NCI-H748 treated with DMSO at 0.1 percent for 48 hours (cell line): ENCODE measurements at places on chromosomes 6 and 20.

- peak; percentile 94 for DNase-seq
These were observed at the start of gene EEF1E1 for GRCh38 chr6:8102122-8102958. Gene EEF1E1 (minus strand): TSS chr6:8102548. CDS start chr6:8102521, 27 bp downstream.

GRCh38 chr6:140052736-140053729 lies 678.6 kb upstream of the CITED2 start:
- no peak for DNase-seq

DNA sequence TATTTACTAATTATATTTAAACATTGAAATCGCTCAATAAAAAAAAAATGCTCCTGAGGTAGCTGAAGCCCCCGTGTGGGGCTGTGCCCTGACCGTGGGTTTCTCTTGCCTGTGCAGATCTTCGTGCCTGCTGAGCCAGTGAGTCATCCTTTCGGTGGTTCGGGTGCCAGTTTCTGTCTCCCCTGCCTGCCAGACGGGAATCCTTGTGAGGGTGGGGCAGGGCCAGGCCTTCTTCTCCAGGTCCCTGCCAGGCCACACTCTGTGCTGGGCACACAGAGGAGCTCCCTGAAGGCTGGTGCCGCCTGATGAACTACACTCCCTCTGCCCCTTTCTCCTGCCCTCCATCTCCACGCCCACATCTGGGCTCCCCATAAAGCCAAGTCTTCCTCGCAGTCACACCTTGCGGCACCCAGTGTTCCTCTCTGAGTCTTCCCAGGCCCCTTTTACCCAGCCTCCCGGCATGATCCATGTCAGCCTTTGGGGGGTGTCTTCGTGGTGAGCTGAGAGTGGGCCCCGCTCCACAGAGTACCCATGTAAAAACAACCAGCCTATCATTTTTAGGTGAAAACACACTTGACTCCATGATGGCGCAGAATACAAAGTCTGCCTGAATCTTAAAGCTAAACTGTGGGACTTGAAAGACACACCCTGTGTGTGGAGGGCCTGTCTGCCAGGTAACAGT lies 19.3 kb downstream of the FGD2 start:
- DNase-seq, result no peak

DNA sequence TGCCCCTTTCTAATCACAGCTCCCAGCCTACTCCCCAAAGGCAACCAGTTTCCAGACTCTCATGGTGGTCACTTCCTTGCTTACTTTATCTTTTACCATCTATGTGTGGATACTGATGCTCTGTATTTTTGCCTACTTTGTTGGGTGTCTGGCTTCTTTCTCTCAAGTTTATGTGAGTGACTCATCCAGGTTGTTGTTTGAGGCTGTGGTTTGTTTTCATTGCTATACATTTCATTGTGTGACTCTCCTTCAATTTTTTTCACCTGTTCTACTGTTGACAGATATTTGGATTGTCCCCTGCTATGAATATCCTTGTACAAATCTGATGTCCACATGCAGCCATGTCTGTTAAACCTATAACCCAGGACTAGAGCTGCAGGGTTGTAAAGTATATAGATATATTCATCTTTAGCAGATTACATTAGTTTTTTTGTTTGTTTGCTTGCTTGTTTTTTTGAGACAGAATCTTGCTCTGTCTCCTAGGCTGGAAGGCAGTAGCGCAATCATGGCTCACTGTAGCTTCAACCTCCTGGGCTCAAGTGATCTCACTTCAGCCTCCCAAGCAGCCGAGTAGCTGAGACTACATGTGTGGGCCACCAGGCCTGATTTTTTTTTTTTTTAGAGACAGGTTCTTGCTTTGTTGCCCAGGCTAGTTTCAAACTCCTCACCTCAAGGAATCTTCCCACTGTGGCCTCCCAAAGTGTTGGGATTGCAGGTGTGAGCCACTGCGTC lies 72.9 kb upstream of the EEF1E1 start:
- DNase-seq, result no peak

DNA sequence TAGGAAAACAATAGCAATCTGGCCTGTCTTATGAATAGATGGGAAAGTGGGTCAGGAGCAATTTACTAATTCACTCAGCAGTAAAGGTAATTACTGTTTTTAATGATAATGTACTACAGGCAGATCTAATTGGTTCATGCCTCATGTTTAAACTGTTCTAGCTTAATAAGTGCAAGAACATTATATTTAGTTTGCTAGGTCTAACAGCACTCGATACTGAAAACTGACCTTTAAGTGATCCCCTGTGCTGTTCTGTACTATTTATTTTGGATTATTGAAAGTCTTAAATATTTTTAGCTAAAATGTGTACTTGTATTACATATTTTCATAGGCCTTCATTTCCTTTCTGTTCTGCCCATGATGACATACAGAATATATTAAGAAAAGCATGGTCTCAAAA lies 998.0 kb upstream of the GJE1 start:
- peak; percentile 43 for DNase-seq

- no peak for DNase-seq
These were observed 8.2 kb downstream of the SPDEF start for GRCh38 chr6:34547701-34548644.

DNA sequence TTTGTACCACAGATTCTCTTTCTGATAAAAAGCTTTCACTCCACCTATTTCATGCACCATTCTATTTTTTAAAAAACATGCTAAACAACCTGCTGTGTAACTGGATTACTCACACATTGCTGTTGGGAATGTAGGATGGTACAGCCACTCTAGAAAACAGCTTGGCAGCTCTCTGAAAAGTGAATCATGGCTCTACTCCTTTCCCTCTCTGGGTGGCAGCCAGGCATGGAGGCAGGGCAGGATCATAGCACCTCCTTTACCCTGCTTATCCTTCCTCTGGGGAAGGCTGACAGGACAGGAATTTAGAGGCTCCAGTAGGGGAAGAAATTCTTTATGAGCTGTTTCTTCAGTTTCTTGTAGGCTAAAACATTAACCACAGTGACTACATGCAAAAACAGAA lies 6.7 kb upstream of the VNN2 start:
- DNase-seq, result no peak

GRCh38 chr6:20583444-20583800 lies 49.2 kb downstream of the CDKAL1 start:
- peak; percentile 99 for DNase-seq

- no peak for DNase-seq
These were observed 211.4 kb downstream of the ARHGAP18 start for GRCh38 chr6:129498541-129498940.

GRCh38 chr6:139194740-139195139 lies 59.9 kb downstream of the HECA start:
- no peak for DNase-seq

DNA sequence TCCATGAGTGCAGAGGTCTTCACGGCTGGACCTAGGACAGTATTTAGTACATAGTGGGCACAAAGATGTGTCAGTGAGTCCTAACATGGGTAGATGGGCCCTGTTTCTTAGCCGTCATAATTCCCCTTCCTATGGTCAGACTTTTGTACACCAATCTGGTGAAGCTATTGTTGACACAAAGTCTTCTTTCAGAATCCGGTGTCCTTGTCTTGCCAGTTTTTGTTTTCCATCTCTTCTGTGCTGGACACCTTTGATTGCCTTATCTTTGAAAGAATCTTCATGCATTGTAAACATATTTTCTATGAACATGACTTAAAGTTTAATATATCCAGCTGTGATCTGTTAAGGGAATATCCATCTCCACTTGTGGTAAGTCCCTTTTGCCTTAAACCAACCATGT lies 4.5 kb downstream of the LRRC1 start:
- DNase-seq, result no peak

GRCh38 chr20:3172126-3172932 lies 1.0 kb downstream of the LZTS3 start:
- DNase-seq, result no peak

GRCh38 chr6:20447581-20448132 lies 46.0 kb downstream of the E2F3 start:
- DNase-seq, result no peak

DNA sequence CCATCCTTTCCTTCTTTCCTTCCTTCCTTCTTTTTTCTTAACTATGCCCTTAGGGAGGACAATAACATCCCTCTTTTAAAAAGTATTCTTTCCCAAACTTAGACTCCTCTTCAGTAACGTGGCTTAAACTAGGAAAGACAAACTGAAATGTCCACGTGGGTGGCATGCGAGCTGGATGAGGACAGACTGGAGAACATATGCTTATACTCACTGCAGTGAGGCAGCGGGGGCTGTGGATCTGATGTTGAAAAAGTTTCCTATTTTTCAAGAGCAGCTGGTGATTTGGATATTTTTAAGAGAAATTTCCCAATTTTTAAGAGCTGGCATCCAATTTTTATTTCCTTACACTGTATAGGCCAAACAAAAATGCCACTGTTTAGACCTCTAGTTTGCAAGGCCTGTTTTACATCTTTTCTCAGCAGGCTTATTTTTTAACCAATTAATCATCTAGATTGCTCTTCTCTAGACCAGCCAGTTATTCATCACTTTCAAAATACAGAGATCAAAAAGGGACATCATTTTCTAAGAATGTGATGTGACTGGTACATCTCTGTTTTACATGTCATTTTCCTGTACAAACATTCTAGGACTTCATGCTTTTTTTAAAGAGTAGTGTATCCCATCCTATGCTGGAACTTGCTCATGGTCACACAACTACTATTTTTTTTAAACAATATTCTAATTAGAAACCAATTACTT lies 226.5 kb downstream of the BTBD9 start:
- DNase-seq, result no peak

- DNase-seq, result no peak
These were observed 39.4 kb downstream of the TBC1D7 start for GRCh38 chr6:13288969-13289391.

DNA sequence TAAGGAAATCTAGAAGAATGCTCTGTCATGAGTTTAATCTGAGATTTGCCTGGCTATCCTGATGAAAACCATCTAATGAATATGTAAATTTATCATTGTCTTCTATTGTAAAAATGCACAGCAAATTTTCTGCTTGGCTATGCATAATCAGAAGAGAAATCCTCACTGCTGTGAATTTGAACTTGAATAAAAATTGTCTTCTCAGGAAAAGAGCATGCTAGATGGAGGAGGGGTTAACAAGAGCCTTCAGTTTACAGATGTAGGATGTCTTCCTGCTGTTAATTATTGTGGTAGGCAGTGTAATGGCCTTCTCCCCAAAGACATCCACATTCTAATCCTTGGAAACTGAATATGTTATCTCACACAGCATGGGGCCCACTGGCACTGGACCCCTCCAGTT lies 45.8 kb downstream of the ANKEF1 start:
- DNase-seq, result no peak

DNA sequence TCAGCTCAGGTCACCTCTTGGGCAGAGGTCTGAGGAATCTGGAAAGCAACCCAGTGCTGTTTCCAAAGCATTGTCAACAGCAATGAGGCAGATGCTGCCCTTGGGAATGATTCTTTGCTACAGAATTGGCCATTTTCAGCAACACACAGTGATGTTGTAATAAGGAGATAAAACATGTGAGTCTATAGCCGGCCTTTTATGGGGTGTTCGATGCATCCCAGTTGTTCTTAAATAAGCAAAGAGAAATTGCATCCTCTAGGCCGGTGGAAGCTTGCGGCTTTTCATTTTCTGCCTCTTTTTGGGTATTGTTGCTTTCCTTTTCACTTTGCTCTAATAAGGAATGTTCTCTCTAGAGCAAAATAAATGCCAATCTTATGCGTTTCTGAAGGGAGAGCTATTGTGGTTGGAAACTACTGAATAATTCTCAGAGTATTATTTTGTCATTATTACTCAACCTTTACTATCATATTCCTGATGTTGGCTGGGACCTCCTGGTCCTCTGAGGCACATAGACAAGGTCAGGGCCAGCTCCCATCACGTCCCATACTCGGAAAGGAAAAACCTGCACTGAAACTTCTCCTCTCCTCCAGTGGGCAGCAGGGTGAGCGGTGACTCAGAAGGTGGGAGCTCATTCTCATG lies 214.2 kb downstream of the CDH26 start:
- DNase-seq, result no peak

DNA sequence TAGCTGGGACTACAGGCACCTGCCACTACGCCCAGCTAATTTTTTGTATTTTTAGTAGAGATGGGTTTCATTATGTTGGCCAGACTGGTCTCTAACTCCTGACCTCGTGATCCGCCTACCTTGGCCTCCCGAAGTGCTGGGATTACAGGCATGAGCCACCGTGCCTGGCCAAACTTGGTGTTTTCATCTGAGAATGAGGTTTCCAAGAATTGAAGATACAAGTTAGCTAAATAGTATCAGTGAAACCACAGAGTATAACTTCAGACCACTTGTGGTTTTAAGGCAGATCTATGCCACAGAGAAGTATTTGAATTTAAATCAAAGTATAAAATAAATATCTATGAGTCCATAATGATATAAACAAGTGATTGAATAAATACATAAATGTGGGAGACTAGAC lies 70.1 kb downstream of the SLC16A10 start:
- DNase-seq, result no peak

DNA sequence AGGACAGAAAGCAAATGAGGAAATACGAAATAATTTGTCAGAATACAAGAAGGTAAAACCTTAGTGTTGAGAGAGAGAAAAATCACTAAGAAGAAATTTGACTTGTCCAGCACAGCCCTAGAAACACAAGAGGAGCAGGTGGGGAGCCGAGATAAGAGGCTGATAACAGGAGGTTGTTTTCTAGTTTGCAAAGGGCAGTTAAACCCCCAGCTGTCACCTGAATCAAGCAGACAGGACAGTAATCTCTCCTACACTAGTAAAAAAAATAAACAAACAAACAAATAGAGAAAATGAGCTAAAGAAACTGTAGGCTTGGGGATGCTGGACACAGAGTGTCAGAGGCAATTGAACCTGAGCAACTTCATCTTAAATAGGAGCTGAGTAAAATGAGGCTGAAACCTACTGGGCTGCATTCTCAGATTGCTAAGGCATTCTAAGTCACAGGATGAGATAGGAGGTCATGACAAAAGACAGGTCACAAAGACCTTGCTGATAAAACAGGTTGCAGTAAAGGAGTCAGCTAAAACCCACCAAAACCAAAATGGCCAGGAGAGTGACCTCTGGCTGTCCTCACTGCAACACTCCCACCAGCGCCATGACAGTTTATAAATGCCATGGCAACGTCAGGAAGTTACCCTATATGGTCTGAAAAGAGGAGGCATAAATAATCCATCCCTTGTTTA lies 40.4 kb downstream of the FAM184A start:
- no peak for DNase-seq

- DNase-seq, result no peak
These were observed 278.6 kb upstream of the MAP3K7 start for GRCh38 chr6:90865513-90865912.

DNA sequence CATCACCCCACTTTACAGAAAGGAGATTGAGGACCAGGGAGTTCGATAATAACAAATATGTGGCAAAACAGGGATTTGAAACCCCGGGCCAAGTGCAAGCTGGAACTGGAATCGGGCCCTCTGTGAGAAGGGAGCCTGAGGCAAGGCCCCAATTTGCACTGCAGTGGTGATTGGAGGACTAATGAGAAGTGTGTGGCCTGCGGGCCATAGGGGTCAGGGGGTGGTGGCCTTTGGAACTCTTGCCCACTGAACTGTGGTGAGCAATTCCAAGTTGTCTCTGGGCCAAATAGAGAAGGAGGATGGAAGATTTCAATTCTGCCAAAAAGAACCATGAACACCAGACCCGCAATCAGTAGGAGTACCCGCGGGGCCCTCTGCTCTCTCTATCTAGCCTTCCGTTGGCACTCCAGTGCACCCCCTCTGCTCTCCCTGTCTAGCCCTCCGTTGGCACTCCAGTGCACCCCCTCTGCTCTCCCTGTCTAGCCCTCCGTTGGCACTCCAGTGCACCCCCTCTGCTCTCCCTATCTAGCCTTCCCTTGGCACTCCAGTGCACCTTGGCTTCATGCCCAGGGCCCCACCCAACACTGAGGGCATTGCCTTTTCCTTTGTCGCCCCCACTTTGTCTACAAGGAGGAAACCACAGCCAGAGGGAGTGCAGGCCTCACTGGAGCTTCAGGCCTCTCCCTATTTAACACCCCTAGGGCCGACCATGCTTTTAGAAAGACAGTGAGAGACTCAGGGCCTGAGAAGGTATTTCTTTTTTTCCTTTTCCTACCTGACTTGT lies 6.0 kb upstream of the PTPRA start:
- DNase-seq, result no peak
